ENCODE measurements at places on chromosomes 5 and 9.

- DNase-seq, result no peak
Measured at GRCh38 chr5:30890377-30890776, 303.1 kb upstream of the CDH6 start.

GRCh38 chr9:83649080-83649479 is 26.1 kb downstream of the IDNK start:
- DNase-seq, result peak; percentile 54

- DNase-seq, result no peak
Measured at GRCh38 chr5:14678773-14679334, 14.3 kb downstream of the OTULIN start.

DNA sequence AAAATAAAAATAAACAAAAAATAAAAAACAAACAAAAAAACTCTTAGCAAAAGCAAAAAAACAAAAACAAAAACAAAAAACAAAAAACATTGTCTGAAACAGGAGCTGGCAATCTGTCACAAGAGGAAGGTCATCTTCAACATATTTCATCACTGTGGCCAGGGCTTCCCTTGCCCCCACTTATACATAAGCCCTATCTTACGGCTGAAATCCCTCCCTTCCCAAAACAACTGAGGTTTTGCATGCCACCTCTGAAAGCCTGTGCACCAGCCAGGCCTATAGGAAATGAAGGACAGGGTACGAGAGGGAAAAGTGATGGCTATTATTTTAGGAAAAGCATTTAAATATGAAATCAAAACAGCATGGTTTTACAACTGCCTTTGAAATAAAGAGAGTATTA is 10.8 kb downstream of the MTMR12 start:
- DNase-seq, result no peak

GRCh38 chr5:129899454-129899853 is 4.8 kb upstream of the CHSY3 start:
- DNase-seq, result no peak

Measured in activated T-cell treated with anti-CD3 and anti-CD28 coated beads for 24 hours (primary cell).